ENCODE measurements at places on chromosomes 7 and 10. TPM values are rescaled to one million over a fixed set of nuclear protein-coding genes. Genes with fewer than 3 reads are reported as not detected.

- no peak for DNase-seq
These were observed 9.8 kb upstream of the LAMB1 start for GRCh38 chr7:108012499-108013430.

The AKR1C4 gene
- polyA plus RNA-seq = 0.20 TPM

GRCh38 chr10:22573820-22574569 lies 140.4 kb downstream of the PIP4K2A start:
- peak; percentile 30 for DNase-seq

The GRM3 gene
- 0.40 TPM for polyA plus RNA-seq

GRCh38 chr7:135169141-135169963 lies 1.2 kb downstream of the CYREN start:
- no peak for DNase-seq

DNA sequence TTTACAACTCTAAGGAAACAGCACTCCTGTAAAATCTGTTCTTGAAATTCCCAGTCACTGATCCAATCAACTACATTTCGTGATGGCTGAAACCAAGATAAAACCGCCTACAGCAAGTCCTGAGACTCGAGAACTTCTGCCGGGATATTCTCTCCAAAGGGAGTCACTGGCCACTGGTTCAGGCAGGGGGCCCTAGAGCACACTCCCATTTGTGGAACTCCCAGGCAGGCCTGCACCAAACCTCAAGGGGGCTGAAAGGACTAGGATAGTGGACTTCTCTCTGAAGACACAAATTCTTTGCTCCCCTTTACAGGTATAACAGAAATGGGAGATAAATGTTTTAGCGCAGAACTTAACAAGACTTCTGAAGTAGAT lies 16.3 kb downstream of the CYTH3 start:
- DNase-seq = no peak

The GNG11 gene
- polyA plus RNA-seq = 9.4 TPM

DNA sequence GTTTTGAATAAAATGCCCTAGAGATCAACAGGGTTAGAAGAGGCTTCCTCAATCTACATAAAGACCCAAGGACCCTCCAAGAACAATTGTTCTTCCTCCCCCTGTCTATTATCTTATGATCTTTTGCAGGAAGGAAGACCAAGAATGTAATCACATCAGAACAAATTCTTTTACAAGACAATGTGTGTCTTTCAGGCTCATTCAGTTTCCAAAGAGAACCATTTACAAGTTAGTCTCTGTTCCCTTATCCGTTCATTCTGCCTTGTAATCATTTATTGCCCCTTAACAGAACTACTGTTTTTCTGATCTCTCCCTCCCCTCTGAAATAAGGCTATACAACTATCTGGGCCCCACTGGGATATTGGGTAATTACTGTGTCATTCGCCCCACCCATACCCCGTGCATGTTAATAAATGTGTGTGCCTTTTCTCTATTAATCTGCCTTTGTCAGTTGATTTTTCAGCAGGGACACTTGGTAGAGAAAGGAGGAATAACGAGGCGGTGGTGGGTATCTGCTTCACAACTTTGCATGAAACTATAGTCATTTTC lies 5.7 kb upstream of the MKRN1 start:
- DNase-seq = no peak

- no peak for DNase-seq
These were observed 92.9 kb upstream of the HDAC9 start for GRCh38 chr7:18402488-18403183.

The OPN1SW gene
- polyA plus RNA-seq = not detected

The PRPS1L1 gene
- not detected for polyA plus RNA-seq

The NRP1 gene
- 55.8 TPM for polyA plus RNA-seq

DNA sequence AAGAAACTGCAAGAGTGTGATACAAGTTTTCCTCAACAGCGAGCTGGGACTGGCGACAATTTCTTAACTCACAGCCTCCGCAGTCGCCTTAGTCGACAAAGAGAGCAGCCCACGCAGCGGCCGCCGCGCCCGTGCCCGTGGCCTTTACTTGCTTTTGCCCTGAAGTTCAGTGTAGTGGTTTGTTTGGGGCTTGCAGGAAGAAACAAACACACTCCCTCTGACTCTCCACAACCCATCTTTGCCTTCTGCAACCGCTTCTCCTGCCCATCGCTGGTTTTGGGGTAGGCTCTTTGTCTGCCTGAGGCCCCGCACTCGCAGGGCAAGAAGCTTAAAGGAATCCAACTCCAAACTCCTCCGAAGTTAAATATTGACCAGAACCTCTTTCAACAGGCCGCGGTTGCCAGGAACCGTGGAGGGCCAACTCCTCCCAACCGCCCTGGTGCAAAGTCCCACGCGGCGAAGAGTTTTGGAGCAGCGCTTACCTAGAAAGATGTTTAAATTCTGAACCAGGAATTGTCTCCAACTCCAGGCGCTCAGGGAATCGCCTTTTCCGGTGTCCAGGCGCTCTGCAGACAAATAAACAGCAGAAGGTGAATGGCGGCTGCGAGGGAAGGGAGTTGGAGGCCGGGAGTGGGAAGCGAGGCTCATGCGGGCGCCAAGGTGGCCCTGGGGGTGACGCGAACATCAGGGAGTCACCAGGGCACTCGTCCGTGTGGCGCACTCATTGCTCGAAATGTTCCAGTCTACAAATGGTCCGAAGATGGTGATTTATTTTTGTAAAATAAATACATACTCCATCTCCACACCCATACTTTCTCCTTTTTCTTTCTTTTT lies 8.3 kb downstream of the HOXA4 start:
- peak; percentile 38 for DNase-seq

DNA sequence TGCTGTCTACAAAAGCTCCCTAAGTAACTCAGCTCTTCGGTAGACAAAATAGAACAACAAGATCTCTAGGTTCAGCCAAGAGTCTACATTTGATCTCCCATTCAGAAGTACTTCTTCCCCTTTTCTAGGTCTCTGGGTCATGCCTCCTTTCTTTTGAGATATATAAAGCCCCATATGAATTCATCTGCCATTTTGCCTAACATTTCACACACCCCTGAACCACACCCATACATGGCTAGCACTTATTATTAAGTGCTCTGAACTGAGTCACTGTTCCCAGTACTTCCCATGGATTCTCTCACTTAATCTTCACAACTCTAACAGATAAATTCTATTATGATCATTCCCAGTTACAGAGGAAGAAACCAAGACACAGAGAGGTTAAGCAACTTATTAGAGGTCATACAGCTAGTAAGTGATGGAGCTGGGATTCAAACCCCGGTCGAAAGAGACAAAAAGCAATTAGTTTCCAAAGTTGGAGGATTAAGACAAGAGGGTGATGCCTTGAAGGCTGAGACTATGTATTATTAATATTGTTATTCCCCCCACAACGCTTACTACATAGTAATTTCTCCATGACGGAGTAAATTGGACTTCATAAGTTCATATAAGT lies 17.3 kb downstream of the MYOF start:
- no peak for DNase-seq

- DNase-seq = no peak
These were observed 87.8 kb upstream of the RHEB start for GRCh38 chr7:151607464-151607867.

DNA sequence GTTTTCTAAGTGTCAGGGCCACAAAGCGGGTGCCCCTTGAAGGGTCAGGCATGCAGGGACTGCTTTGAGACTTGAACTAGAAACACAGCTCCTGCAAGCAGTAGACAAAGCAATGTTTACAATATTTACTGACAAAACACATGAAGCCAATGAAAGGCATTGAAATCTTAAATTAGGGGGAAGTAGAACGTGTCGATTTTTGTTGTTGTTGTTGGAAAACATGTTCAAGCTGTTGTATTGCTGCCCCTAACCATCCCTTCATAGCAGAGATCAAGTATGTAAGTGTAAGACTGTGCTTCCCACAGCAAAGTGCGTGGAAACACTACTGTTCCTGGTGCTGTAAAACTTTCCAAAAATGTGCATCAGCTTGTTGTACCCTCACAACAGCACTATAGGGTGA lies 131.6 kb upstream of the MGMT start:
- DNase-seq = no peak

The FAM131B gene
- polyA plus RNA-seq = 0.29 TPM

GRCh38 chr7:75688200-75689136 lies 50.3 kb downstream of the HIP1 start:
- no peak for DNase-seq

DNA sequence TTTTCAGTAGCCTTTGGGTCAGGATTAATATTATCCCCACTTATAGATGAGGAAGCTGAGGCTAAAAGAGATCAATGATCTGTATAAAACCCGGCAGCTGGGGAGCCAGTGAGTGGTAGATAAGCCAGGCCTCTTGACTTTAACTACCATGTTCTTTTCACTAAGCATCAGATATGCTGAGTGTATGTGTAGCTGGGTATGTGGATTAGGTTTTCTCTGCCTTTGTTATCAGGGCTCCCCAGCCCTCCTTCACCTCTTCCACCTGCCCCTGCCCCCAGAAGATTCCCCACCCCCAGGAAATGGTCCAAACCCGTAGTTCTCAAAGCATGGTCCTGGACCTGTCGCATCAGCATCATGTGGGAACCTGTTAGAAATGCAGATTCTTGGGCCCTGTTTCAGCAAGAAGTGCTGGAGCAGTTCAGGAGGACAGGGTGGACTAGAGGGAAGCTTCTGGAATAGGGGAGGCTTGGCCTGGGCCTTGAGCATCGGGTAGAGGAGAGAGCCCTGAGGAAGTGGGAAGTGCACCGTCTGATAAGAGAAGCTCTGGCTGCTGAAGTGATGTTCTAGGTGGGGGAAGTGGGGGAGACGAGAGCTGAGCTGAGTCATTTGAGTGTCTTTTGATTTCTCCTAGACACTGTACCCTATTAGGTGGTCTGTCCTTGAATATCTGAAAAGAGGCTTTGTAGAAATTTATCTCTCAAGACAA lies 101.3 kb downstream of the HIF1AN start:
- DNase-seq = no peak

The GDF10 gene
- 0.94 TPM for polyA plus RNA-seq

DNA sequence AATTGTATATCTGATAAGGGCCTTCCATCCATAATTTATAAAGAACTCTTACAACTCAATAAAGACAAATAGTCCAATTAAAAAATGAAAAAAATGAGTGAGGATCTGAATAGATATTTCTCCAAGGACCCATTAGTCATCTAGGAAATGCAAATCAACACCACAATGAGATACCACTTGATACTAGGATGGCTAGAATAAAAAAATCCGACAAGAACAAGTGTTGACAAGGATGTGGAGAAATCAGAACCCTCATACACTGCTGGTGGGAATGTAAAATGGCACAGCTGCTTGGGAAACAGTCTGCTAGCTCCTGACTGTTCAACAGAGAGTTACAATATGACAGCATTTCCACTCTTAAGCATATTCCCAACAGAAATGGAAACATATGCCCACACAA lies 24.6 kb downstream of the ALOX5 start:
- no peak for DNase-seq

DNA sequence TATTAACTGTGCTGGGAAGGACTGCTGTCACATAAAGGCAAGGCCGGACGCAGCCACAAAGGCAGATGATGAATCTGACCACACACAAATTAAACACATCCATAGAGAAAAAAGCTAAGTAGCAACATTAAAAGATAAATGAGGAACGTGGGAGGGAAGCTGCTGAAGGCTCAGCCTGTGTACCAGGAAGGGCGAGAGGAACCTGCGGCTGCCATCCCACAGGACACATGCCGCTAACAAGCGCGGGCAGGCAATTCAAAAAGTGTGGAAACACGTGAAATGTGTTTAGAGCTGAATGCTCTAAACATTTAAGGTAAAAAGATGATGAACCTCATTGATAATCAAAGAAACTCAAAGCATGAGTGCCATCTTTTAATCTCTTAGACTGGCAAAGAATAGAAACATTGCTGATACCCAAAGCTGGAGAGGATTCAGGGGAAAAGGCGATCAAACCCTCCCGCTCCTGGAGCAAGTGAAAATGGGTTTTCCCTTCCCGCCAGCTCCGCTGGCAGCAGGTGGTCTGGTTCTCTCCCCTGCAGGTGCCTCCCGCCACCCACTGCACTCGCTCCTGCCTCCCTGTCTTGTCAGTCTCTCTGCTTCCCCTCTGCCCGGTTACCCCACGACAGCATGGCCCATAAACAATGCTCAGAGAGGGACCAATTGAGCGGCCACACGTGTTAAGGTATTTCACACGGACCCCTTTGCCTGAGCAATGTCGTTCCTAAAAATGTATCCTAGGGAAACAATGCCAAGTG lies 4.2 kb downstream of the STK32C start:
- no peak for DNase-seq

DNA sequence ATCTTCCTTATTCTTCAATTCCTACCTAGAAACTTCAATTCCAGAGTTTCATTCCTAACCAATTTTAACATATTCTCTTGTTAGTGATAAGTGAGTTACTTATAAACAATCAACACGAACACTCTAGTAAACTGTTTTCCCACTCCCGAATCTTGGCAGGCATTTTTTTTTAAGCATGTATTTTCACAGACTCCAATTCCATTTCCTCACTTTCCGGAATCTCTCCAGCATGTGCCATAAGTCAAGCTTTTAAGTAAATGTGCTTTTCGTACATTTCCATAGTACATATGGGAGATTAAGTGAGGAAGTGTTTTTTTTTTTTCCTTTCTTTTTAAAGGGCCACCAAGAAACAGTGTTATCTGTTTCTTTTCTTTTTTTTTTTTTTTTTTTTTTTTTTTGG lies 89.1 kb downstream of the FGFR2 start:
- DNase-seq = no peak

DNA sequence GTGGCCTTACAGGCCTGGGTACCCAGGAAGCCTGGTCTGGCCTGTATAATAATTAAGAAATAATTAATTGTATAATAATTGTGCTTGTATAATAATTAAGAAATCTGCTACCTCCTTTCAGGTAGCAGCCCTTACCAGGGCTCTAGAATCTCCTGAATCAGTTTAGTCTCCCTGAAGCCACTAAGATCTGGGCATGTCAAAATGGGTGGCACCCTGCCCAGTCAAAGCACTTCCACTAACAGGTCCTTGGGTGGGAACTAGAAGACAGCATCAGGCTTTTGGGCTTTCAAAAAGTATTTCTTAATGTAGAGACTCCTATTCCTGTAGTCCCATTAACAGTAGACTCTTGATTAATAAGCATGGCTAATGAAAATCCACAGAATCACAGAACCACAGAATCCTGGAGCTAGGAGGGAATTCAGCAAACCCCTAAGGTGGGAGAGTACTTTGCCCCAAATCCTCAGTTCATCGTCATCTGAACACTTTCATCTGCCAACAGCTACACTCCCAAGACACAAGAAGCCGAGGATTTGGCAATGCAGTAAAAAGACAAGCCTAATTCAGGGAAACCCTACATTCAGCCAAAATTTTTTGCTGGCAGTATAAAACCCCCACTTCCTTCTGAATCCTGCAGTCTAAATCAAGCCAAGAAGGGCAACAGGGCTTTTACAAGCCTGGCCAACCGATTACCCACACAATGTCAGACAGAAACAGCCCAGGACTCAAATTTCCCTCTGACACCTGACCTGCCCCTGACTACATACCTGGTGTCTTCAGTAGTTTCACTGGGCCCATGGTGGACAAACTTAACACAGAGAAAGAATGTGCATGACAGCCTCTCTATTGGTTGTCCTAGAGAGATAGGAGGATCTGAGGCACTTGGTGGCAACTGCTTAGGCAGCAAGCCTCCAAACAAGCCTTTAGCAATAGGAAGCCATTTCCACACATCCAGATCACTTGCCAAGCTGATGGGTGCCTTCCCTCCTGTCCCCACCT lies 5.9 kb upstream of the IL6 start:
- DNase-seq = no peak
